ENCODE measurements at places on chromosomes 6 and 20.

- DNase-seq = no peak
Measured at GRCh38 chr6:1076531-1077459, 235.1 kb upstream of the FOXQ1 start.

- no peak for DNase-seq
Measured at GRCh38 chr6:51839726-51840374, 247.6 kb downstream of the PKHD1 start.

GRCh38 chr6:44667668-44668390, 280.3 kb downstream of the CDC5L start:
- DNase-seq = no peak

GRCh38 chr6:105836889-105837288, 249.2 kb upstream of the PRDM1 start:
- no peak for DNase-seq

DNA sequence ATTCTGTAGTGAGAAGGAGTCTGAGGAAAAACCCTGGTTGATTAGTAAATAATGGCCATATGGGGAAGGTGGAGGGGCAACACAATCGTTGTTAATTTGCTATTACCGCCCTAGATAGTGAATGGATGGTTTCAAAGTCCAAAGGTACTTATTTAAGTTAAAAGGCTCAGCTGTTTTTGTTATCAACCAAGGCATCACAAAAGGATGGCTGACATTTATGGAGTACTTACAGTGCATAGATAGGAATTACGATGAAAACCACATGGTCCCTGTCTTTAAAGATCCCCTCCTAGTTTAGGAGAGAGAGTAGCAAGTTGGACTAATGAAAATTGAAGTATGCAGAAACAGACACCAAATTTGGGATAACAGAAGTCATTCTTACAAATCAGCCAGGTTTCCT, 319.6 kb downstream of the CDKAL1 start:
- DNase-seq = no peak

Data from SK-N-MC (cell line).